ENCODE measurements at places on chromosomes 2 and 18.
A peak's percentile ranks its signal among the peaks of the same experiment; 100 is the strongest.

GRCh38 chr2:45648636-45649035, 2.8 kb upstream of the PRKCE start:
- DNase-seq: no peak

DNA sequence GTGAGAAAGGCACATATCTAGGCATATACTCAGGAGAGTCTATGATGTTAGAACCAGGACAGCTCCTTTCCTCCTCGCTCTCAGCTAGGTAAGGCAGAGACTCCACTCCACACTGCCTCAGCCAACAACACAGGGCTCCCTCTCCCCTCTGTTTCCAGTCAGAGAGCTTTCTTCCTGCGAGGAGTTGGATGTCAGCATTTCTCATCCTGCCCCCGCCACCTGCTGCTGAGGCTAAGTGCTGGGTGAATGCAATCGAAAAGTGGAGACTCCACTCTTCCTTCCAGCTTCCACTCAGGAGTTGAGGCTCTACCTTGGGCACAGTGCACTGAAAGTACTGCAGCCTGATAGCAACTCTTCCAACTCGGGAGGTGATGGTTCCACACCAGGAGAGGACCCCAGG, 177.2 kb upstream of the RAB6C start:
- DNase-seq: no peak

GRCh38 chr2:25302758-25303375, 38.9 kb downstream of the DNMT3A start:
- DNase-seq: no peak

DNA sequence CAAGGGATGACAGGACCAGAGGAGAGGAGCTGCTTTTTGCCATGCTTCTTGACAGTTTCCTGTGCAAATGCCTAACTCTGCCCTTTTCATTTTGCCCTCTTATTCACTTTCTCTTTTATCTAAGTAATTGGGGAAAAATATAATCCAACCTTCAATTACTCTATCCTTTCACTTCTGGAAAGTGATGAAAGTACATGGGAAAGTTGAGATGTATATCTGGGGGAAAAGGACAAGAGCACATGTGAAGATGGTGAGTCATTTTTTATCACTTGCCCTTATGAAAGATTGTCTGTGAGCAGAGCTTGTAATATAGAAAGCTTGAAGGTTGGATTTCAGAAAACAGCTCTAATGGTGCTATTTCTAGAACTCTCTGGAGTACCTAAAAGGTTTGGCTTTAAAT, 1070.7 kb downstream of the CNTNAP5 start:
- no peak for DNase-seq

GRCh38 chr2:237336131-237336530, 77.8 kb downstream of the COL6A3 start:
- no peak for DNase-seq

DNA sequence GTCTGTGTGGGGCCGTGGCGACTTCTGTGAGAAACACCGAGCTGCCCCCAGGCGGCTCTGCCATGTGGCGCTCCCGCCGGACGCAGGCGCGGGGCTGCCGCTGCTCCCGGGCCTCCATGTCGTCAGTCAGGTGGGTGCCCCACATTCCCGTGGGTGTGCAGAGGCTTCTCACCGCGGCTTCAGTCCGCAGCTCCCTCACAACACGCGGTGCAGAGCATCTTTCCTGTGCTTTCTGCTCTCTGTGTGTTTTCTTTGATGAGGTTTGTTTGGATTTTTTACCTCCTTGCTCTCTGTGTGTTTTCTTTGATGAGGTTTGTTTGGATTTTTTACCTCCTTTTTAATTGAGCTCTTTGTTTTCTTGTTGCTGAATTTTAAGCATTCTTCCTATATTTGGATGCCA, 13.0 kb downstream of the AQP12A start:
- DNase-seq: peak; percentile 5

DNA sequence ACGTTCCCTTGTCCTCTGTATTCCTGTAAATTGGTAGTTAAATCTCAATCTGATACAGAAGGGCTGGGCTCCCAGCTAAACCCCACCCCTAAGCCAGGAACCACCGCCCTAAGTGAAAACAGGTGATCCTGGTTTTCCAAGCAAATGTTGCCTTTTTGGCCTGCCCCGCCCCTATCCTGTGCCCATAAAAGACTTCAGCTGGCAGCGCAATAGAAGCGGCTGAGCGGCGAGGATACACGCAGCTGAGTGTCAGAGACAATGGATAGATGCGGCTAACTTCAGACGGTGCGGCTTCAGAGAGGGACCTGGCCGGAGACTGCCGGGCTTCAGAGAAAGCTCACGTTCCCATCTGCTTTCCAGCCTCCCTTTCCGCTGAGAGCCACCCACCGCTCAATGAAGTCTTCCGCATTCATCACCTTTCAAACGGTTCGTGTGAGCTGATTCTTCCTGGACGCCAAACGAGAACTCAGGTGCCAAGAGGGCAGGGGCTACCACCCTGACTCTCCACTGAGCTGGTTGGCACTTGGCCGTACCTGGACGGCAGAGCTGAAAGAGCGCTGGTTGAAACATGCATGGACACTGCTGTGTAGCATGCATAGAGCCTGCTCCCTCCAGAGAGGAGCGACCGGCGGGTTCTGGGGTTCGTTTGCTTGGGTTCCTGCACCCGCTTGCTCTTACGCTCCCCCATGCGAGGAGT, 49.5 kb upstream of the POLE4 start:
- no peak for DNase-seq

GRCh38 chr2:46781468-46782189, 134.0 kb downstream of the MCFD2 start:
- DNase-seq: no peak

DNA sequence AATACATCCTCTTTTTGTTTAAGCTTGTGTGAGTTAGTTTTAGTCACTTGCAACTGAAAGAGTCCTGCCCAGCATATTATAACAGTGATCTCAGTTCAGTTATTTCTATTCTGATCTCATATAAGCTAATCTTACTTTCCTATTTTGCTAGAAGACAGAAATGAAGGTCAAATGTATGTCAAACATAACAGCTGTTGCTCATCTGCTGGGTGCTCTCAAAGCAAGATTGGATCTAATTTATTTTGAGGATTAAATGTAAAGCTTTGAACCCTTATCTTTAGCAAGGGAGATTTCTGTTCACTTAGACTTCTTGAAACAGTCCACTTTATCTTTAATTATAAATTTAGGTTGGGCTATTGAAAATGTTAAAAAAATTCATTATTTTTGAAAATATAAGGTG, 31.2 kb downstream of the CRYGD start:
- no peak for DNase-seq
